ENCODE measurements at places on chromosomes 16 and 17.

- no peak for DNase-seq
Observed at GRCh38 chr16:86628614-86629013, 50.3 kb downstream of the FOXL1 start.

DNA sequence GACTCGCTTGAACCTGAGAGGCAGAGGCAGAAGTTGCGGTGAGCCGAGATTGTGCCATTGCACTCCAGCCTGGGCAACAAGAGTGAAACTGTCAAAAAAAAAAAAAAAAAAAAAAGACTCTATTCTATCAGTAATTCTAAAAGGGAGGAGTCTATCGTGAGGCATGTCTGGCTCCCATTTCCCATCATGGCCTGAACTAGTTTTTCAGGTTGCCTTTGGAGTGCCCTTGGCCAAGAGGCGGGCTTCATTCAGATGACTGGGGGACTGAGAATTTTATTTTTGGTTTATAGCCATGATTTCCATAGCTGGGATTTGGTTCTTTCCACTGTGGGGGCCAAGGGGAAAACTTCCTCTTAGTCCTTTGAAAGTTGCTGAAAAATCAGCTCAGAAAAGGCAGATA, 3.5 kb upstream of the SNX29 start:
- no peak for DNase-seq

DNA sequence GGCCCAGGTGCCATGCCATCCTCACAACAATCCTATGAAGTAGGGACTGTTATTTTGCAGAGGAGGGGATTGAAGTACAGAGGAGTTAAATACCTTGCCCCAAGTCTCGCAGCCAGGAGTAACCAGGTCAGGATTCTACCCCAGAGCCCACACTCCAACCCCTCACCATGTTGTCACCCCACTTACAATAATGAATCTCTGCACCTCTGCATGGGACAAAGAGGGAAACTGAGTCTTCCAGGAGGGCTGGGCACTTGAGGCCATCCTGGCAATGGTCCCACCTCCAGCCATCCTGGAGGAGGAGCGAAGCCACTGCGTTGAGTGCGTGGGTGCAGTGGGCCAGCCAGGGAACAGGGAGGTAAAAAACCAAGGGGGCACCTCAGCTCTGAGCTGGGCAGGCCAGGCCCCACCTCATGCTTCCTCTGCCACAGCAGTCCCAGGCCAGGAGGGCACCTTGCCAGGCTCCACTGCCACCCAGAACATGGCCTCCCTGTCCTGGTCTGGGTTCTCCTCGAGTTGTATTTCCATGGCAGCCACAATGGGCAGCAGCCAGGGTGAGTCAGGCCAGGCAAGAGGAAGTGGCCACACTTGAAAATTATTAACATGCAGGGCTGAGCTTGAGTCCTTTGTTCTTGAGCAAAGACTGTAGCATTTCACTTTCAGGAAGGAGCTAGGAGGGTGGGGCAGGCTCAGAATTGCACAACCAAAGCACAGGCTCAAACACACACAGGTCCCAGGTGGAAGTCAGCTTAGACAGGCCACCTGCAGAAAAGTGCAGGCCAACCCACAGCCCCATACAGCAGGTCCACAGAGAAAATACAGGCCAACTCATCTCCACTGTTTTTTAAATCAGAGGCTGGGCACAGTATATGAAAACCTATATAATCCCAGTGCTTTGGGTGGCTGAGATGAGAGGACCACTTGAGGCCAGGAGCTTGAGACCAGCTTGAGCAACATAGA, 52.1 kb downstream of the CUEDC1 start:
- no peak for DNase-seq

GRCh38 chr16:23874613-23875294, 39.0 kb downstream of the PRKCB start:
- no peak for DNase-seq

DNA sequence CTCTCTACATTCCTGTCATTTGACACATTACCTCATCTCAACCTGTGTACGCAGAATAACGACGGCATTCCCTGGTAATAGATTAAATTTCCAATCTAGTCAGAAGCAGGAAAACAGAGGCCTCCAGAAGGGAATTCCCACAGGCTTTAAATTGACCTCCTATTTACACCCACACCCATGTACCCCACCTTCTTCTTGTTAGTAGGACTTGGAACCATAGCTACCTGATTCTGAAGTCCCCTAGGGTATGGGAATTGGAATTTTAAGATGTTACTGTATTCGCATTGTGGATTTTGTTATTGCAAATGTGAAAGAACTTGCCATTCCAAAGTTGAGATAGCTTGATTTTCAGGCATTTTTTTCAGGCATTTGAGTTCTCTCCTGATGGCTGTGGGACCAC, 377.5 kb upstream of the DYNLRB2 start:
- no peak for DNase-seq

- peak; percentile 11 for DNase-seq
Observed at GRCh38 chr16:22098405-22099255, 6.3 kb downstream of the VWA3A start.

- DNase-seq = no peak
Observed at GRCh38 chr16:20253825-20254224, 73.5 kb downstream of the GP2 start.

Measured in CD4-positive, alpha-beta T cell treated with Interleukin-17A for 4 hours (primary cell).